ENCODE measurements at places on chromosomes 12 and 14.

DNA sequence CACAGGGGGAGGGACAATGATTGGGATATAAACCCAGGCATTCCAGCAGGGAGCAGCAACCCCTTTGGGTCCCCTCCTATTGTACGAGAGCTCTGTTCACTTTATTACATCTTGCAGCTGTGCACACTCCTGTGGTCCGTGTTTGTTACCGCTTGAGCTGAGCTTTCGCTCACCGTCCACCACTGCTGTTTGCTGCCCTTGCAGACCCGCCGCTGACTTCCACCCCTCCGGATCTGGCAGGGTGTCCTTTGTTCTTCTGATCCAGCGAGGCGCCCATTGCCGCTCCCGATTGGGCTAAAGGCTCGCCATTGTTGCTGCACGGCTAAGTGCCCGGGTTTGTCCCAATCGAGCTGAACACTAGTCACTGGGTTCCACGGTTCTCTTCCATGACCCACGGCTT is 64.1 kb downstream of the E2F7 start:
- DNase-seq = no peak

DNA sequence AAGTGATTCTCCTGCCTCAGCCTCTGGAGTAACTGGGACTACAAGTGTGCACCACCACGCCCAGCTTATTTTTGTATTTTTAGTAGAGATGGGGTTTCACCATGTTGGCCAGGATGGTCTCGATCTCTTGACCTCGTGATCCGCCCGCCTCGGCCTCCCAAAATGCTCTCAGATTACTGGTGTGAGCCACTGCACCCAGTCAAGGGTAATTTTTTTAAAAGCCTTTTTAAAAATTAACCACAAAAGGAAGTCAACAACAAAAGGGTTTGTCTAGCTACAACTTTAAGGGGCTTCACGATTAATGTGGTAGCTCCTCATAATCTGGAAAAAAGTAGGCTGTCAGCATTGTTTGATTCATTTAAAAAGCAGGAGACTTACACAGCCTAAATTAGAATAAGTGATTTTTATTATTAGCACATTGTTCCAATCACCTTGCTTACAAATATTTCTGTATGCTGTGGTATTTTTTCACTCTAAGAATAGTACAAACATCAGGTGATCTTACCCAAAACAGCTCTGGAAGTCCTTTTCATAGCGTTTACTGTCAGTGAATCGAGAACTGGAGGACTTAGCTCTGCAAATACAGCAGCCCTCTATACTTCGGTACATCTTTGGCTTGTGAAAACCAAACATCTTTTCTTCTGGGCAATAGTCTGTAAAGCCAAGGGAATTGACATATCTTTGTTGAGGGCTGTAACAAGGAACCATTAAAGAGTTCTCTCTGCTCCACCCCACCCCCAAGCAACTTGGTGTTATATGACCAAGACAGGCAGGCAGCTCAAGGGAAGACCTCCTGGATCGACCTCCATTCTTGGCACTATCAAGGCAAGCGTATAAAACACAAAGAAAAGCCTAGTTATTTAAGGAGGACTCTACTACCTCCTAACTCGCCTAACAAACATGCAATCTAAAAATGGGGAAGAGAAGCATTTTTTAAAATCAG is 28.1 kb downstream of the SINHCAF start:
- no peak for DNase-seq

DNA sequence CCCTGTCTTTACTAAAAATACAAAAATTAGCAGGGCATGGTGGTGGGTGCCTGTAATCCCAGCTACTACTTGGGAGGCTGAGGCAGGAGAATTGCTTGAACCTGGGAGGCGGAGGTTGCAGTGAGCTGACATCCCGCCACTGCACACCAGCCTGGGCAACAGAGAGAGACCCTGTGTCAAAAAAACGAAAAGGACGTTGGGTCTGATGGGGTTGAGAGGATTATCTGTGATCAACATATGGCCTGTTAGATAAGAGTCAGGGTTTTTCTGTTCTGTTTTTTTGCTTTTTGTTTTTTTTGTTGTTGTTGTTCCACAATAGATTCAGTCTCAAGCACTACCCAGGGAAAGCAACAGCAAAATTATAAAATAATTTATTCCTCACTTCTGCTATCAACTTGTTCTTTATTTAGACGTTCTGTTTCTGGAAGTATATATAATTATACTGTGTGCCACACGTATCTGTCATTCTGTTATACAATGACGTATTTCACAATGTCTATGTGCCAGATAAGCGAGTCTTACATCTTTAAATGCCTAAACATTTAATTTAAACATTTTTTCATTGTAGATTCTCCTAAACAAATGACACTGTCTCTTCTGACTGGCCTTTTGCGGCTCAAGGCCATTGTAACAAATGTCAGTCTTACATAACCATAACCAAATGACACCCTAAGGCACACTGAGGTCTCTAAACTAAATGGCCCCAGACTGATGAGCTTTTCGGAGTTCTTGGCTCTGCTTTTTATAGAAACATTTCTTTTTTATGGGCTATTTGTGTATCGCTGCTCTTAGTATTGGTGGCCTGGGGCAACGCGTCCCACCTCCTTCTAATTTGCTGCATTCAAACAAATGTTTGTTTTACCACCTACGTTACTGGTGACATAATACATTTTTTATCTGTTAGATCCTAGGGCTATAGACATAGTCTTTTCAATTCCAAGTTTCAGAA is 7.2 kb upstream of the P2RX4 start:
- no peak for DNase-seq

GRCh38 chr12:5503774-5504173 is 71.9 kb downstream of the NTF3 start:
- DNase-seq = no peak

GRCh38 chr14:64464651-64465050 is 648 bp upstream of the AKAP5 start:
- no peak for DNase-seq

GRCh38 chr12:5390174-5390799 is 41.6 kb upstream of the NTF3 start:
- DNase-seq = no peak

DNA sequence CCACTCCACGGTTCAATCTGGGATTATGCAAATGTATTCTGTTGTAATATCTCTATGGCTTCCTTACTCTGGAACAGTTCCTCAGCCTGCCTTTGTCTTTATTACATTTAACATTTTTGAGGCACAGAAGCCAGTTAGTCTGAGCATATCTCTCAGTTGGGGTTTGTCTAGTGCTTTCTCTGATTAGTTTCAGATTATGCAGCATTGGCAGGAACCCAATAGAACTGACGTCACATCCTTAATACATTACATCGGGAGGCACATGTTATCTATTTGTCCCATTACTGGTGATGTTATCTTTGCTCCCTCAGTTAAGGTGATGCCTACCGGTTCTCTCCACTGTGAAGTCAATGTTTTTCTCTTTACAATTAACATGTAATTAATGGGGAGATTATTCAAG is 62.4 kb downstream of the PPM1A start:
- no peak for DNase-seq

- DNase-seq = peak; percentile 20
These were observed 62.6 kb downstream of the FBXL14 start for GRCh38 chr12:1531654-1532374.

- peak; percentile 1 for DNase-seq
These were observed 26.3 kb upstream of the KIF26A start for GRCh38 chr14:104112113-104112505.

DNA sequence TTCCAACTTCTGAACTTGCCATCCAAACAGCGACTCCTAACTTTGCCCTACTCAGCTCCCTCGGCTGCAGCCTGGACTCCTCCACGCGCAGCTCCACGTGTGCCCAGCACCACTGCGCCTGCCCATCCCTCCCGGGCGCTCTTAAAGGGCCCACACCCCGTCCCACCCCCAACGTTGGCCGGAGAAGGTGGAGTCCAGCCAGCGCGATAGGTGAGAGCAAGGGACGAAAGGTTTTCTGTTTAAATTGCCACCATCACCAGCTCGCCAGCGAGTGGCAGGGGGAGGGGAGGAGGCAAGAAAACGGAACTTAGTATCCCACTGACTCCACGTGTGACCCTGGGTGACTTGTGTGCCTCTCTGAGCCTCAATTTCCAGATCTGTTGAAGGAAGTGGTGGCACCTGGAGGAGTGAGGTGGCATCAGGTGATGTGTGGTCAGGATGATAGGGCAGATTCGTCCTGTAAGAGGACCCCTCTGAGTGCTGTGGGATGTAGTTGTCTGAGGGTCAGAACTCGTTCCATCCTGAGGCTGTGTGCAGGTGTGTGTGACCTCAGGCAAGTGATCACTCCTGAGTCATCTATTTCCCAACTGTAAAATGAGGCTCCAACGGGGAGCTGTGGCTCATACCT is 59.7 kb downstream of the TRPV4 start:
- no peak for DNase-seq

DNA sequence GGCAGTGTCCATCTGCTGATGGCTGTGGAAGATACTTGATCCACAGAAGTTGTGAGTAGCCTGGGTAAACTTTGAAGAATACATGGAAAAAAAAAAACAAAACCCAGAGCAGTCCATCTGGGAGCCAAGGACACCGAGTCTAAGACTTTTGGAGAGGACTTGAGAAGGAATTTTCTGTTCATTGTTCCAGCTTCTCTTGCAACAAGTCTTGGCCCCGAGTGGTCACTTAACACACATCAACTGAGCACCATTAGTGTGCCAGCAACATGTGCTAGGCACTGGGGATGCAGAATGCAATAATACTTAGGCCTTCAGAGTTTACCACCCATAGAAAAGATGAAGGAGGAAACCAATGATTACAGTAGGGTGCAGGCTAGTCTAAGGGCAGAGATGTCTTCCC is 266.7 kb downstream of the EMP1 start:
- DNase-seq = no peak

- no peak for DNase-seq
These were observed 46.3 kb downstream of the FLRT2 start for GRCh38 chr14:85576218-85576617.

DNA sequence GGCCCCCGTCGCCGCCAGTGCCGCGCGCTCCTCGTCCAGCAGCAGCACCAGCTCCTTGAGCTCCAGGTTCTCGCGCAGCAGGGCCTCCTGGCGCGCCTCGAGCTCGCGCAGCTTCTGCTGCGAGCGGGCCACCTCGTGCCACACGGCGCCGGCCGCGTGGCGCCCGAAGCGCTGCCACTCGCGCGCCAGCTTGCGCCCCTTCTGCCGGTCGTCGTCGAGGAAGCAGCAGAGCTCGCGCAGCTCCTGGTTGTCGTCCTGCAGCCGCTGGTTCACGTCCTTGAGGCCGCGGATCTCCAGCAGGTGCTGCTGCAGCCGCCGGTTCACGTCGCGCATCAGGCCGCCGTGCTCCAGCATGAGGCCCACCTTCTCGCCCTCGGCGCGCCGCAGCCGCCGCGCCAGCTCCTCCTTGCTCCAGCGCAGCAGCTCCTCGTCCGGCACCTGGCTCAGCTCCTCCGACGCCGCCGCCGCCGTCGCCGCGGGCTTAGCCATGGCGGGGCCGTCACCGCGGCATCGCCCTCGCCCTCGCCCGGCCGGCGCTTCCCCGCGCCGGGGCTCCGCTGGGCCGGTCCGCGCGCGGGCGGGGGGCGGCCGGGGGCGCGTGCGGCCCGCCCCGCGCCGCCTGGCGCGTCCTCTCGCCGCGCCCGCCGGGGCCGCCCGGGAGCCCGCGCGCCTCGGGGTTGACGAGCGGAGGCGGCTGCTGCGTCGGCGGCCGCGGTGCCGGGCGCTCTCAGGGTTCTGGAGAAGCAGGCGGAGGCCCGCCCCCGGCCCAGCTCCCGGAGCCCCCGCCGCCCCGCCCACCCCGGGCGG is at the start of gene CCDC85C:
Gene CCDC85C, minus strand, starts transcription at position 737 of the 807 bp plus-strand sequence. Its CDS starts 248 bp downstream, at position 489.
- peak; percentile 70 for DNase-seq

- DNase-seq = no peak
These were observed 10.6 kb upstream of the LBHD2 start for GRCh38 chr14:103073367-103073875.

DNA sequence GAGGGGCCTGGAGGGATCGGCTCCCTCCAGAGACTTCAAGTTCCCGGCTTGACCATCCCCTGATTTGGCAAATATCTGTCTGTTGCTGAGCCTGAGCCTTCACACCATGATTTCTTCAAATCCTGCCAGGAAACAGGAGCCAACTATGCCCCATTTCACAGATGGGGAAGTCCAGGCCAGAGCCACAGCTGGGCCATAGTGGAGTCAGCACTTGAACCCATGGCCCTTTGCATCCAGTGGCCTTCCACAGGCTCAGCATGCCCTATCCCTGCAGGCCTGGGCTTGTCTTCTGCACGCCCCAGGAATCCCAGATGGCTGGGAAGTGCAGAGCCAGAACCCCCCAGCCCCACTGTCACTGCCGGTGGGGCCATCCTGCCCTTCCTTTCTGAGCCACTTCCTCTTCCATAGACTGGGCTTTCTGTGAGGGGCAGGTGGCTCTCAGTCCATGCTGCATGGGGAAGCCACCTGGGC is 44.9 kb downstream of the CYP46A1 start:
- DNase-seq = peak; percentile 7

- DNase-seq = peak; percentile 62
These were observed 5.7 kb upstream of the NEK9 start for GRCh38 chr14:75132382-75133086.

Measured in stimulated activated naive CD8-positive, alpha-beta T cell treated with anti-CD3 and anti-CD28 coated beads, Interleukin-15, amount 100 ng/mL, for 72 hours (primary cell).